Right renal pelvis (tissue), 4 donors: ENCODE measurements at places on chromosomes 2 and 18.

GRCh38 chr2:84865181-84865783 lies 15.6 kb downstream of the TRABD2A start:
- DNase-seq = no peak

DNA sequence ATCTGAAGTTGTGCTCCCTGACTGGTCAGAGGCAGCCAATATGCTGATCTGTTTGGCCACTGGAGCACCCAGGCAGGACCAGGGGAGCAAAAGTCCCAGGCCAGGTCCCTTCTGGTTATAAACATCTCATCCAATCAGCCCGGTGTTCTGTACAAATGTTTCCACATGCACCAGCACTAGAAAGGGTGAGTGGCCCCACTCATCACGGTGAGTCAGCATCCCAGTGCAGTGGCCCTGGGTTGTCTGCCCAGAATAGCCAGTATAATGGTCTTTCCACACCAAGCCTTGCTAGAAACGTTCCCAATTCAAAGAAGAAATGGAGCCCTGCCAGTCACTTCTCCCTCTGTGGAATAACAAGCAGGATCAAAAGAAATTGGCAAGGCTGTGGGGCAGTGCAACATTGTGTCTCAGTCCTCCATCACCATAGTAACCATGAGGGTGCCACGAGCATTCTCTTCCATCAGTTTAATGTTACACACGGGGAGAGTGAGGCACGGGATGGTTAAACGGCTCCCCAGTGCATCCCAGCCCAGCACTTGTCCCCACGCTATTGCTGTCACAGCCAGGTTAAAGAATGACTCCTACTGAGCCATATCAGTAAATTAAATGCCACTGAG lies 174.9 kb downstream of the SEPTIN10 start:
- DNase-seq = no peak

DNA sequence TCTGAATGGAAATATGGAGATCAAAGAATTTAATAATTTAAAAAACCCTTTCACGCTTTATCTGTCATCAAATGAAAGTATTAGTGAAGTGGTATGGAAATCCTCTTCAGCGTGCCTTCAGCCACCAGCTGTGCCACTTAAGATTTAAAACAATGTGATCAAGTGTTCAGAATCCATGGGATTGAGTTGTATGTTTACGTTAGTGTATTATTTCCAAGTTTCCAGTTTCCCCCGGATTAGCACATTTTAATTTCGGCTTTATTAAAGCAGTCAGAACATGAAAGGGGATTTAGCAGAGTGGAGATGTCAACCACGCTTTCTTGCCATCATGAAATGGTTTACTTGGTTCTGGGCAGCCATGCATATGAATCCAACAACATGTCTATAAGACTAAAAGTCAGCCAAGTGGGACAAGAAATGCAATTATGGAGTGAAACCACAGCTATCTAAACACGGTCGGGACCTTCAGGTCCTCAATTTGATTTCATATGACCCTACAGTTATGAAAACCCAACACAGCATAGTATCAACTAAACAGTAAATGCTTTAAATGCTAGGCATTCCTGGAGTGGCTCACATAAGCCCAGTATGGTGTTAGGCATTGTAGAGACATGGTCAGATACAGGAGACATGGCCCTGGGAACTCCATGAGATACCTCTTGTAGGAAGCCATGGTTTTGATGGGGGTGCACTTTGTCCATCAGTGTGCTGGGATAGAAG lies 224.9 kb upstream of the EPAS1 start:
- no peak for DNase-seq

- no peak for DNase-seq
Observed at GRCh38 chr2:143717536-143718168, 588.4 kb downstream of the ARHGAP15 start.

GRCh38 chr2:168566974-168567665 lies 111.0 kb downstream of the CERS6 start:
- no peak for DNase-seq

DNA sequence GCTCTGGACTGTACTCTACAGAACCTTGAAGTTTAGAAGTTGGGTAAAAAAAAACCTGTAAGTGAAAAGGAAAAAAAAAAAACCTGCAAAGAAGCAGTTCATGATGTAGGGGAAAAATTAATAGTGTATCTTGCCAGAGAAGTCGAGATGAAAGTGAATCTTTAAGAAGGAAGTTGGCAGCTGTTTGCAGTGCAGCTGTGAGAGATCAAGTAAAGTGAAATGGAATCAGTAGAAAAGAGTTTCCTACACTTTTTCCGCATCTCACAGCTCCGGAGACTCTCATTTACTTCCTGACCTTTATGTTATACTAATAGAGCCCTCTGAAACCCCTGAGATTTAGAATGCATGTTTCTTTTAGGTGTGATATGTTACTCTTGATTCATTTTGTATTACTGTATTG lies 19.2 kb downstream of the RNMT start:
- DNase-seq = no peak

DNA sequence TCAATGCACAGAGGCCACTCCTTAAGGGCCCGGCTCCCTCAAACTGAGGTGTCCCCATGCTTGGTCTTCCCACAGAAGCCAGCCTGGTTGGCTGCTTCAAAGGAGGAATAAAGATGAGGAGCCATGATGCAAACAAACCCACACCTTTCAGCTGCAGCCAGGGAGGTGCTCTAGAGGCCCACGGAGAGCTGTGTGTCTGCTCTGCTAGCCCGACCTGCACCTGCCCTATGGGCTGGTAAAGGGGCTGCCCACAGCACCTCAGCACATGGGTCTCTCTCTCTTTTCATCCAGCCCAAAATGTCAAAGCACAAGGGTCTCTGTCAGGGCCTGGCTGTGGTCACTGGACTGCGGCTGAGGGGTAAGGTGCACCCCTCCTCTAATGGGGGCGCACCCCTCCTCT lies 132.1 kb downstream of the MSH2 start:
- no peak for DNase-seq

DNA sequence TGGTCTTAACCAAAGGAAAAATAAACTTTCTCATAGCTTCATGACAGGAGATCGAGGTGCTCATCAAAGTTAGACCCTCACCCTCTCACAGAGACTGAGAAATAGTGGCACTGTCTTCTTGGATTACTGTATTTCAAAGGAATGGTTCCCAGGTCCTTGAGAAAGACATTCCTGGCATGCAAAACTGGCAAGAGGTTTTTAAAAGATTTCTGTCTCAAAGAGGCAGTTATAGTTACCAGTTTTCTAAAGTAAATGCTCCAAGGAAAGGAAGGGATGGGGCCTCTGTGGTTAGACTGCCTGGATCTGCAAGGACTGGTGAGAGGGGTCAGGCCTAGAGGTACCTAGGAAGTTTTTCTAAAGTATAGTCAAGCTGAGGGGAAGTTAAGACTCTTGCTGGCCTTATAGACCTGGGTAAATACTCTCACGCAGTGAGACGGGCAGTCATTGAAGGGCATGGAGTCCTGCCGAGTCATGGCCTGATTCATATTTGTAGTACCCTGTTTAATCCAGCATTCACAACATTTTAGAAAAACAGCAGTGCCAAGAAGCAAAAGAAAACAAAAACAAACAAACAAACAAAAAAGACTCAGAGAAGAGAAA lies 226.1 kb downstream of the DOK6 start:
- no peak for DNase-seq

- DNase-seq = no peak
Observed at GRCh38 chr2:98040331-98040939, 44.7 kb upstream of the TMEM131 start.
